ENCODE measurements at places on chromosomes 1 and 21.

DNA sequence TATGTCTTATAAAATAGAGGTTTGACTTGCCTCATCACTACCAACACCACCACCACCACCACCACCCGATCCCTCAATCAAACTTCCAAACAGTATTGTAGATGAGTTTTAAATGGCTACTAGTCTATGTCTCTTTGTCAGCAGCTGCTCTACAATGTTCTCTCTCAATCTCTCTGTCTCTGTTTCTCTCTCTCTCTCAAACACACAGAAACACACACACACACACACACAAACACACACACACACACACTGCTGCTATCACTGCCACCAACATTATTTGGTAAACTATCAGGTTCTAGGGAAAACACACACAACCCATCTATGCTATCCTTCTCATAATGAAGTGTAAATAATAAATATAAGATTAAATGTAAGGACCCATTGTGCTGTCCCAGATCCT lies 2.4 kb downstream of the TNFSF4 start:
- no peak for DNase-seq

DNA sequence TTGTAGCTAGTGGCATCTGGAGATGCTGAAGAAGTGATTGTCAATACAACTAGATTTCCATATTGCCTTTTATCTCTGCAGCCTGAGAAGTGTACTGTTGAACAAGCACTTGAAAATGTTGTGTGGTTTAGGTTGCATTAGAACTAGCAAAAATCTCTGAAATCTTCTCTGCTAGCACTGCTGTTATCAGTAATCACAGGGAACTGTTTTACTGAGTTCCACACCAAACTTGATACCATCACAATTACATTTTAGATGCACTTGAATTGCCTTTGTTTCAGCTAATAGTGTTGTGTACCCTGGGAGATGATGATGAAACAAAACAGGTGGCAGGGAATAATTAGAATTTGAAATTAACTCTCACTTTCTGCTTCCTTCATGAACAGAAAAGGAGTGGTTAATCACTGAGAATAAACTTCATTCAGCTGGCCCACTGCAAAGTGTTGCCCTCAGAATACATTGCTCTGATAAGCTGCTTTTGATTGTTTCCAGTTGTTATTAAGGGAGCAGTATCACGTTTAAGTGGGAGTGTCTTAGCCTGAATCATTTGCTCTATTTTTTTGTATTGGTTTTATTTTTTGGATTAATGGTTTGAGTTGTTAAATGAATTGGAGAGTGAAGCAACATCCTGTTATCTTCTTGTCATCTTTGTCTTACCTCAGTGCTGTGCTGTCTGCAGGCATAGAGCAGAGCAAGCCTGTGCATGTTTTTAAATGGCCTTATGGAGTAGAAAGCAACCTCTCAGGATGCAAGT lies 13.0 kb downstream of the FAM20B start:
- DNase-seq: no peak

DNA sequence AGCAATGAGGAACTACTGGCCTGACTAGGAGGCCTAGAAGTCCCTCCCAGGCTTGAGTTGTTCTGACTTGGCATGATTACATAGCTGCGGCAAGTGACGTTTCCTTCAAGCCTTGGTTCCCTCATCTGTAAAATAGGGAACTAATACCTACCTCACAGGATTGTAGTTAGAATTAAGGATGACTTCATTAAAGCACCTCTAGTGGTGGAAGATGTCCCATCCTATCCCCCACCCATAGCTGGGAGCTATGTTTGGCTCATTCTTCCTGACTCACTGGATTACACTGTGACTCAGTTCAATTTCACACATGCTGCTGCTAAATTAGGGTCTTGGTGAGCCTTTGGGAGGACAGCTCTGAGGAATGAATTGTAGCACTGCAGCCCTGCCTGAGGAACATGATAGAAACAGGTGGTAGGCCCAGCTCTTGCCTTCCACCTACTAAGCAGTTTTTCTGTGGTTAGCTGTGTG lies 6.0 kb upstream of the SHISA4 start:
- DNase-seq: no peak

GRCh38 chr1:248288391-248288790 lies 10.6 kb upstream of the OR2T33 start:
- DNase-seq: no peak

- no peak for DNase-seq
Measured at GRCh38 chr1:231893400-231894102, 267.0 kb downstream of the DISC1 start.

DNA sequence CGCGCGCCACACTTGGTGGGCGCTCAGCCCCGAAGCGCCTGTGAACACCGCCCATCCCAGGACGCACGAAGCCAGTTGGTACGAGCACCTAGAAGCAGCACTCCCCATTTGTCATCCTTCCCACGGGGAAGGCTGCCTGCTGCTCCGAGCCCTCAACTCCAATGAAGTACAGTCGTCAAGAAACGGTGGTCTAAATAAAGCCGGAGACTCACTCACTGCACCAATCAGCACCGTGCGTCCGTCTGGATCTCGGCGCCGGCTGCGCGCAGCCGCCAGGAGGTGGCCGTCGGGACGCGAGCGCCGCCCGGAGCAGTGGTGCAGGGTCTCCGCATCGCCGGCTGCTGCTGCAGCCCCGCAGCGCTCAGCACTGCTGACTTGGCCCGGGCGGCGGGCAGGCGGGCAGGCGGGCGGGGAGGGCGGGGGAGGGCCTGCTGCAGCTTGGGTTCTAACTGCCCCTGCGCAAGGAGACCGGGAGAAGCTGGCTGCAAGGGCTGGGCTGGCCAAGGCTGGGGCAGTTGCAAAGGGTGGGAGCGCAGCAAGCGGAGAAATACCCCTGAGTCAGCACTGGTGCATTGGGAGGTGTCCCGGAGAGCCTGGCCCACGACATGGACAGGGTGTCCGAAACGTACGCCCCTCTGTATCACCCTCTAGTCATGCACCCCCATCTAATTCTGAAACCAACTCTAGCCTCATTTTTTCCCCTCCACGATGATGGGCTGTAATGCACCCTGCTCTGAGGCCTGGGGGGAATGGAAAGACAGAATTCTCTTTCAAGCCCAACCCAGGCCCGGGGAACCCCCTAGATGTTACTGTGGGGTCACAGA lies 35.8 kb upstream of the H6PD start:
- DNase-seq: no peak

GRCh38 chr1:50645139-50645538 lies 221.9 kb upstream of the DMRTA2 start:
- DNase-seq: no peak

- DNase-seq: no peak
Measured at GRCh38 chr1:41122851-41123518, 101.5 kb upstream of the SLFNL1 start.

GRCh38 chr1:192877283-192877886 lies 68.5 kb downstream of the RGS2 start:
- DNase-seq: no peak

DNA sequence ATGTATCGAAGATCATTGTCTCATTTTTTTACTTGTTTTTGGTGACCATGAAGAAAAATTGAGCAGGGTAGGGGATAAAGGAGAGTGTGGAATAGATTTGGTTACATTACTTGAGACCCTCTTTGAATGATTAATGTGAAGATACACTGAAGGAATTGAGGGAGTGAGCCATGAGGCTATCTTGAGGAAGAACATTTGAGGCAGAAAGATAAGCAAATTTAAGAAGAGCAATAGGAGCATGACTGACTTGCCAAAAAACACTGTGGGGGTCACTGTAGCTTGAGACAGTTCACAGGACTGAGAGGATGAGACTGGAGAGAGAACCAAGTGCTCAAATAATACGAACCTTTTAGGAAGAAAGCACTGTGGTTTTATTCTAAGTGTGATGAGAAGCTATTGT lies 43.1 kb upstream of the PTPRC start:
- DNase-seq: no peak

GRCh38 chr1:45430490-45430889 lies 60.5 kb downstream of the TESK2 start:
- DNase-seq: no peak

- DNase-seq: no peak
Measured at GRCh38 chr1:40162753-40163441, 1.7 kb downstream of the RLF start.

DNA sequence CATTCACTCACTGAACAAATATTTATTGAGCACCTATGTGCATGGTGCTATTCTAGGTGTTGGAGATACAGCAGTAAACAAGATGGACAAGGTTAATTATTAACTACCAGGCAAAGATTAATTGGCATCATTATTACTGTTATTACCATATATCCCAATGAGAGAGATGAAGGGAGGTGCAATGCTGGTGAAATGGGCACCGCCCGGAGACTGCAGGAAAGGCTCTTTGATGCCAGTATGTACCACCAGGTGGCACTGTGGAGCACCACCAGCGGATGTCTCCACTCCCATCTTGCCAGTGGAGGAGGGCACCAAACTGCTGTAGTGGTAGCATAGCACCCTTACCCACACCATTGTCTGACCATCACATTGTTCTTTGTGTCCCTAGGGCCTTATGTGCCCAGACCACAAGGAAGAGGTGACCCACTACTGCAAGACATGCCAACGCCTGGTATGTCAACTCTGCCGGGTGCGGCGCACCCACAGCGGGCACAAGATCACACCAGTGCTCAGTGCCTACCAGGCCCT lies 3.0 kb downstream of the TRIM46 start:
- DNase-seq: peak; percentile 67

DNA sequence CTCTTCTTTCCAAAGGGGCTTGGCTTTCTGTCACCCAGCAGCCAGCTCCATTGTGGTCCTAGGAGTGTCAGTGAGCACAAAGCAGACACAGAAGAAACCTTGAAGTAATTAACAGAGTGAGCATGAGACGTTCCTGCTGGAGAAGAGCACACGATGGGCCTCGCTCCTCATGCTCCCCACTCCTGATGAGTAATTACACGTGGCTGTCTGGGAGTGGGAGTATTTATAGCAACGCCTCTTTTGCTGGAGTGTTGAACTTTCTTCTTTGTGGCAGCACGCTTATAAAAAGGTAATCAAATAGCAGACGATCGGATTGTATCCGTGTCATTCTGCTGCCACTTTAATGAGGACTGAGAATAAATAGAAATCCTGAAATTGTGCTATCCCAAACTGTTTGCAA lies 185.8 kb downstream of the CAMTA1 start:
- no peak for DNase-seq

GRCh38 chr1:81118550-81118949 lies 682.2 kb upstream of the ADGRL2 start:
- DNase-seq: no peak

DNA sequence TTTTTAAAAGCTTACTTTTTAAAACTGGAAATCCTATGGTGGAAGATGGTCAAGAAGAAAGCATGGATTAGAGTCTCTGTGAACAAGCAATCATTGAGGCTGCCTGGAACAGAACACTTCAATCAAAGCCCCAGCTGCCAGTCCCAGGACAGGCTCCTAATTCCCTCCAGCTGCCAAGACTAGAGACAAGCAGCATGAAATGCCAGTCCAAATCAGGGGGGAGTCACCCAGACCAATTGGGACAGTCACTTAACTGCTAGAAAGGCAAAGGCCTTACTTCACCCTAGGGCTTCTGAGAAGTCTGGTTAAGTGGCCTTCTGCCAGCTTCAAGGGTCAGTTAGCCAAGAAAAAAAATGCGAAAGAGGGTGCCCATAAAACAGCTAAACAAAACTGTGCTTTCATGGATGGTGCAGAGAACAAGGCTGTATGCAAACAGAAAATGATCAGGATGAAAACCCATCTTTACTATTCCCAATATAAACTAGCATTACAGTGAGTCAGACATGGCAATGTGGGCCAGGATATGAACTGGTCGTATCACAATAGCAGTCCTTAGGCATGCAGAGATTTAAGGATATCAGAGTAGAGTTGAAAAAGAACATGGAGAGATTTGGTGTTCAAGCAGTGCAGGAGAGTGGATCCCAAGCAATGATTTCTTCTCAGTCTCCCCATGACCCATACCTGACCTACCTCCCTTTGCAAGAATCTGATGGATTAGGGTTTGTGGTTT lies 31.0 kb upstream of the MAN1A2 start:
- no peak for DNase-seq

- DNase-seq: no peak
Measured at GRCh38 chr1:5572794-5573193, 419.4 kb downstream of the NPHP4 start.

- no peak for DNase-seq
Measured at GRCh38 chr21:42989816-42990650, 15.7 kb downstream of the PKNOX1 start.

- DNase-seq: no peak
Measured at GRCh38 chr21:33762803-33763581, 120.7 kb downstream of the ITSN1 start.

- DNase-seq: no peak
Measured at GRCh38 chr1:78441921-78442320, 48.9 kb upstream of the PTGFR start.

DNA sequence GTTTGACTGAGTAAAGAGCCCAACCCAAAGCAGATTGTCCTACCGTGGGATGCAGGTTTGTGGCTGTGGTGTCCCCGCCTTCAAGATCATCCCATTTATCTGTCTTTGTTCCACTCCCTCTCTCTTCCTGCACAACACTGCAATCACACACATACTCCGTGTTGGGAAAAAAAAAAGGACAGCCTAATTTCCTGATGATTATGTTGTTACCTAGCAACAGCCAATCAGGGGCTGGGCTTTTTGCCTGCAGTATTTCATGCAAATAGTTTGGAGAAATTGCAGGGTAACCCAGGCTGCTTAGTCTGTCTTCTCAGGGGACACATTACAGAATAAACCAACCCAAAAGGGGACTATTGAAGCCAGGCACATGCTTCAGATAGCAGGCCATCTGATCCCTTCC lies 38.3 kb downstream of the PHC2 start:
- DNase-seq: no peak

DNA sequence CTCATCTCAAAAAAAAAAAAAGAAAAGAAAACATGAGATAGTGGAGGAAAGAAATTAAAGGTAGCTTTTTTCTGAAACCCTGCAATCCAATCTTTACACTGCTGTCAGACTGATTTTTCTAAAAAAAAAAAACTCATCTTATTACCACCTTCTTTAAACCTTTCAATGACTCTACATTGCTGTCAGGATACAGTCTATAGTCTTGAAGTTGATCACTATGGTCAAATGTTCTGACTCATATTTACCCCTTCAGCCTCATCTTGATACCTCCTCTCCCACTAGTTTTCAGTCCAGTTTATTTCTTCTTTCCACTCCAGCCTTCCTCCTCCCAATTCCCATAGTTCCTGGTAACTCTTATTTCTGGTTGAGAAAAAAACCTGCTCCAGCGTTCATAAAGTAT lies 17.7 kb upstream of the NFIA start:
- no peak for DNase-seq

- DNase-seq: no peak
Measured at GRCh38 chr1:38451541-38451993, 405.0 kb upstream of the POU3F1 start.
